ENCODE measurements at places on chromosomes 7 and 10.
A peak's percentile ranks its signal among the peaks of the same experiment; 100 is the strongest.

DNA sequence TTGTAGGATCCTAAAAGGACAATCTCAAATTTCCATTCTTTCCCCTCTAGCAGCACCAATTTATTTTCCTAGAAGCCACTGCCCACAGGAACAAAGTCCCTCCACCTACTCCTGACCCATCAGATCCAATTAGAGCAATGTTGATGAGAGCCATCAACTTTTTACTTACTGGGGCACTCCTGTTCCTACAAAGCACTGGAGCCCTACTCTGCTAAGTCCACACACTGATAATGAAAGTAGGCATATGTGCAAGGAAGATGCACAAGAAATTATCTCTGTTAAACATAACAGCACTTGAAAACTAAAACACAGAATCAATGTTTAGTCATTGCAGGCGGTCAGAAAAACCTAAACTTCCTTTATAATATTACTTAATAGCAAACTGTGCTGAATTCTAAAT lies 3.6 kb downstream of the HERPUD2 start:
- H3K4me3 ChIP-seq: peak overlapping the region; percentile 4
- DNase-seq: no peak
- H3K36me3 ChIP-seq: no peaks in the 10 kb centered on the region
- peaks cover 35% of the 10 kb centered on the region for H3K4me1 ChIP-seq

- no peak overlapping the region for H3K4me3 ChIP-seq
- no peaks in the 10 kb centered on the region for H3K27me3 ChIP-seq
- H3K27ac ChIP-seq: peak overlapping the region; percentile 69
- no peak for DNase-seq
- H3K4me1 ChIP-seq: peaks cover 2% of the 10 kb centered on the region
Observed at GRCh38 chr10:104331208-104331838, 6.9 kb downstream of the ITPRIP start.

- no peaks in the 10 kb centered on the region for H3K36me3 ChIP-seq
- no peaks in the 10 kb centered on the region for H3K27me3 ChIP-seq
- H3K27ac ChIP-seq: no peak overlapping the region
Observed at GRCh38 chr10:51168086-51168815, 94.0 kb downstream of the PRKG1 start.

- no peaks in the 10 kb centered on the region for H3K4me1 ChIP-seq
- H3K36me3 ChIP-seq: no peaks in the 10 kb centered on the region
- no peak overlapping the region for H3K4me3 ChIP-seq
Observed at GRCh38 chr10:15548331-15548730, 171.4 kb downstream of the ITGA8 start.

DNA sequence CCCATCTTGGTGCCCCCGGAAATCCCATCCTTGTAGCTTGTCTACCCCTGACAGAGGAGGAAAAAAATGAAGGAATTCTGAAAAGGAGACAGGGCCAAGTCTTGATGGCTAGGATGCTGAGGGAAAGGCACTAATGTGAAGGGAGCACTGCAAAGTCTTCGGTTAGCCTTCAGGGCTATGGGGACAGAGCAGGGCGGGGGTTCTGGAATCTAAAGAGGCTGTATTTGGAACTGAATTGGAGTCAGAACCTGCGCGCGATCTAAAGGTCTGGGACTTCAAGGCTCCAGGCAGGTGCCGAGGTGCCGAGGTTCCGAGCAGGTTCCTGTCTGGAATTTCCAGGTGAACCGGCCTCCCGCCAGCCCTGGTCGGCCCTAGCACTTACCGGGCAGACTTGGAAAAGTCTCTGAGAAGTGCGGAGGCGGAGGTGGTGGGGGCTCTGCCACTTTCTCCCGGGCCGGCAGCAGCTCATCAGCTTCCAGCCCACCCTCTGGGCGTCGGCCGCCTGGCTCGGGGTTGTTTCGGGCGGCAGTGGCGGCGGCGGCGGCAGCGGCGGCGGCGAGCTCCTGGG lies 781 bp downstream of the GBX1 start:
- H3K27me3 ChIP-seq: peaks cover 18% of the 10 kb centered on the region
- H3K4me3 ChIP-seq: no peak overlapping the region
- H3K36me3 ChIP-seq: no peaks in the 10 kb centered on the region
- H3K4me1 ChIP-seq: peaks cover 8% of the 10 kb centered on the region
- H3K27ac ChIP-seq: no peak overlapping the region

All from liver (tissue), 10 donors.